ENCODE measurements at places on chromosomes 2 and 18.

DNA sequence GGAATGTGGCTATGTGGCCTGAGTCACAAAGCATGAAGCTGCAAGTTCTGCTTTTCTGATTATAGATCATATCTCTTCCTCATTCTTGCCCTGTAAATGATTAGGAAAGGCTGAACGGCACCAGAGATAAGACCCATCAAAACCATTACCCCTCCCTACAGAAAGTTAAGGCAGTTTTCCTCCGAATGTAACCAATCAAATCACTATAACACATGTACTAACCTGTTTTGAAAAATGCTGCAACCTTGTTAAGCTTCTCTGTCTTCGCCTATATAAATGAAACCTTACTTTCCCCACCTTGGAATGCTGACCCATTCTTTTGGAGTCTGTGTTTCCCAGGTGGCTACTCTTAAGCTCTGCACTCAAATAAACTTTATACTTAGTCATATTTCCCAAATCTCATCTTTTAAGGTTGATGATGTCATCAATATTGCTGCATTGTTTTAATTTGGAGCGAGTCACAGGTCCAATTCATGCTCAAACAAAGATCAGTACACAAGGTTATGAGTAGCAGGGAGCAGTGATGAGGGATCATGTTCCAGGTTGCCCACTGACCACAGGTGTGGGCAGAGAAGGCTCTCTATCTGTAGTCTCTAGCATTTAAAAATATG is 662.3 kb downstream of the IRS1 start:
- DNase-seq: no peak

GRCh38 chr2:135744760-135745314 is 3.2 kb downstream of the UBXN4 start:
- peak; percentile 65 for DNase-seq

- no peak for DNase-seq
These were observed 549.0 kb upstream of the SLC8A1 start for GRCh38 chr2:41000906-41001305.

- no peak for DNase-seq
These were observed 36.3 kb downstream of the STAT4 start for GRCh38 chr2:191114403-191114886.

- no peak for DNase-seq
These were observed 112.5 kb upstream of the NFATC1 start for GRCh38 chr18:79283131-79283810.
